ENCODE measurements at places on chromosomes 2 and 18.

- DNase-seq, result no peak
Measured at GRCh38 chr18:79384151-79384807, 11.5 kb upstream of the NFATC1 start.

- DNase-seq, result no peak
Measured at GRCh38 chr2:17878281-17879136, at the start of gene KCNS3. Gene KCNS3 (plus strand): TSS chr2:17878667. CDS start chr2:17931009, 52,342 bp downstream.

DNA sequence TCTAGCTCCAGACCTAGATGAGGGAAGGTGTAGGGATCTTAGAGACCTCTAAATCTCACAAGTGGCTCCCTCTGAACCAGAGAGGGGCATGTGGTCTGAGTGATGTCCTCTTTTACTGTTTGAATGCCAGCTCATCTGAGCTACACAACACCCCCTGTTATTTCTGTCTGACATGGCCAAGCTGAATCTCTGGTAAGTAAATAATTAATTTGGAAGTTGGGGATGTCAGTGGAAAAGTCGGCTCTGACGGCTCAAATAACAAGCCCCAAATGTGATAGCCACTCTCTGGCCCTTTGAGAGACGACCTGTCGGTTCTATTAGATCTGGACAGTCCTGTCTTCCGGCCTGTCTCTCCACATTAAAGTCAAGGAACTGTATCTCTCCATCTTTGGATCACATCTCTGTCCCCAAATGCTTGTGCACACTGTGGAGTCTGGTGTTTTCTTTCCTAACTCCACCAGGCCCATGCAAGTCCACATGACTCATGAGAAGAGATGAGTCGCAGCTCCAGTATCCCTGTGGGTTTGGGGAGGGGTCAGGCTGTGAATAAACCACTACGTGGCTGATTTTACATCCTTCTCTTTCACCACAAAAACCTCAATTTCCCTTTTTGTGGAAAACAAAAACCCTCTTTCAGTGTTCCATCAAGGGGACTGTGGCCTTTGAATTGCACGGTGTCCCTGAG is 52.5 kb downstream of the SETBP1 start:
- peak; percentile 9 for DNase-seq

DNA sequence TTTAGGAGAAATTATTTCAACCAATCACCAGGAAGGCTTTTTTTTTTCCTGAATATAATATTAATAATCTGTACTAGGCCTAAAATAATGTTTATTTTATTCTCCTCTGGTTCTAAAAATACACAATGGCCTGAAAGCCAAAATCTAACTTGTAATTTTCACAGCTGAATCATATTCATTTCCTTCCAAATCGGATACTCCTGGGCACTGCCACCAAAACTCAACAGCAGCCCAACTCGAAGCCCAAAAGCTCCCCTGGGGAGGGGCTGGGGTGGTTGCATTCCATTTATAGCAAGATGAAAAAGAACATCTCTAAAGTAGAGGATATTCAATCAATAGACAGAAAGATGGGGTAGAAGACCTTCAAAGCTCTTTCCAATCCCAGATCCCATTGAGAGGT is 100.5 kb upstream of the SETBP1 start:
- DNase-seq, result no peak

- DNase-seq, result no peak
Measured at GRCh38 chr2:111642586-111643327, 241.2 kb downstream of the ANAPC1 start.

DNA sequence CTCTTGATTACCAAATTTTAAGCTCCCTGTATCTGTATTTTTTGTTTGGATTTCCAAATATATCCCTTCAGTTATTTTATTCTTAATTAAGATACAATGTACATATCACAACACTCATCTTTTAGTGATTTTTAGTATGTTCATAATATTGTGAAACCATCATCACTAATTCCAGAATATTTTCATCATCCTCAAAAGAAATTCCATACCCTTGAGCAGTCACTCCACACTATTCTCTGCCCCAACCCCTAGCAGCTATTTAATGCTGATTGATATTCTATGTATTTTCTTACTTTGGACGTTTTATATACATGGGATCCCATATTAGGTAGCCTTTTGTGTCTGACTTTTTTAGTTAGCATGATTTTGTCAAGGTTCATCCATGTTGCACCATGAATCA is 127.4 kb upstream of the SLC8A1 start:
- no peak for DNase-seq

All from NCI-H446 (cell line).